ENCODE measurements at places on chromosomes 4 and X. TPM values are rescaled to one million over a fixed set of nuclear protein-coding genes. Genes with fewer than 3 reads are reported as not detected.

DNA sequence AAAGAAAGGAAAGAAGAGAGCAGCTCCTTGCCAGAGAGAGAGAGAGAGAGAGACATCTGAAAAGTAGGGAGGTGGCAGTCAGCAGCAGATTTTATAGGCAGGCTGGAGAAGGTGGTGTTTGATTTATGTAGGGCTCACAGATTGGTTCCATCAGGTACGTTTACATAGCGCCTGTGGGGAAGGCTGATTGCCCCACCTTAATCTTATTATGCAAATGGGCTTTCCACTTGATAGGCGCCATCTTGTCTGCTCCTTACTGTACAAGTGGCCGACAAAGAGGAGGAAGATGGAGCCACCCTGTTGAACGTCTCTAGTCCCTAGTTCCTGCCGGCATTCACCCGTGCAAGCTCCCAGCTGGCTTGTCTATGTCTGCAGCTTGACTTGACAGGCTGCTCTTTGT, 49.1 kb upstream of the DHRSX start:
- DNase-seq, result no peak

GRCh38 chr4:147969573-147970385, 237.9 kb downstream of the ARHGAP10 start:
- no peak for DNase-seq

DNA sequence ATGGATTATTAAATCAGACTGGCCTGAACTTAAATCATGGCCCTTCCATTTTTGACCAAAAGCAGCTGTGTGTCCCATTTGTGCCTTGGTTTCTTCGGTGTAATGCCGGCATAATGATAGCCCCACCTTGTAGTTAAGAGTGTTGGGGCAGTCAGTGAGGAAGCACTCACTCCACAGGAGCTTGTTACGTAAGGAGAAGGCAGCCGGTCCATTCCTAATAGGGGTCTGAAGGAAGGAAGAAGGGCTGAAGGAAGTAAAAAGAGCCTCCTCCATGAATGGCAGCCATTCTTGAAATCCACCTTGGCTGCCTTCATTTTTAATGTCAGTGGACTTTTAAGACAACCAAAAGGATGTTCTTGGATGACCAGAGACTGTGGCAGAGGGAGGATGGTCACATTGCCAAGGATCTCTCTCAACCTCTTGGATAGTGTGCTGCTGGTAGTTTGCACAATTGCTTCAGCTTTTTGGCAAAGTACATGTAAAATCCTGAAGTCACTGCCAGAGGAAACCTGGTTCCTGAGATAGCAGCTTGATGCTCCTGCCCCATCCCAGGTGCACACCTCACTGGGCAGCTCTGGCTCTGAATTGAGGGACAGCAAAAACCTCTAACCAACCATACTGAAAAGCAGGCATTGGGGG, 113.5 kb downstream of the PTTG2 start:
- DNase-seq, result no peak

GRCh38 chr4:129916991-129917390, 821.0 kb downstream of the C4orf33 start:
- DNase-seq, result no peak

S100P gene
- total RNA-seq, result 4.1 TPM

TNMD gene
- not detected for total RNA-seq

GAGE12J gene
- not detected for total RNA-seq
